ENCODE measurements at places on chromosomes 5 and 9.

DNA sequence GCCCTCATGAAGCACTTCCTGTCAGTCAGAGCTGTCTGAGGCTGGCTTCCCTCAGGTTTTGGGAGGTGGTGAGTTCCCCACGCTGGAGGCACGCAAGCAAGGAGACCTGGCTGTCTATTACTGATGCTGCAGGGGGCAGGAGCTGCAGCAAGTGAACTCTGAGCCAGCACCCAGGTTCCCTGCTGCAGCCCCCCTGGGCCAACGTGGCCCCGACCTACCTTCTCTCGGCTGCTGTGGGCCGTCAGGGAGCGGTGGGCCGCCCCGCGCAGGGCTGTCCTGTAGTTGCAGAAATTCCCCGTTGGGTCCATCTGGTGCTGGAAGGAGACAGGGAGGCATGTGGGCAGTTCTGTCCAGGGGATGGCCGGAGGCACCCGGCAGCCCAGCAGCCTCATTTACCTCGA lies 46.8 kb upstream of the RNF130 start:
- DNase-seq = no peak

- no peak for DNase-seq
These were observed 143.3 kb upstream of the LMX1B start for GRCh38 chr9:126470241-126470993.

DNA sequence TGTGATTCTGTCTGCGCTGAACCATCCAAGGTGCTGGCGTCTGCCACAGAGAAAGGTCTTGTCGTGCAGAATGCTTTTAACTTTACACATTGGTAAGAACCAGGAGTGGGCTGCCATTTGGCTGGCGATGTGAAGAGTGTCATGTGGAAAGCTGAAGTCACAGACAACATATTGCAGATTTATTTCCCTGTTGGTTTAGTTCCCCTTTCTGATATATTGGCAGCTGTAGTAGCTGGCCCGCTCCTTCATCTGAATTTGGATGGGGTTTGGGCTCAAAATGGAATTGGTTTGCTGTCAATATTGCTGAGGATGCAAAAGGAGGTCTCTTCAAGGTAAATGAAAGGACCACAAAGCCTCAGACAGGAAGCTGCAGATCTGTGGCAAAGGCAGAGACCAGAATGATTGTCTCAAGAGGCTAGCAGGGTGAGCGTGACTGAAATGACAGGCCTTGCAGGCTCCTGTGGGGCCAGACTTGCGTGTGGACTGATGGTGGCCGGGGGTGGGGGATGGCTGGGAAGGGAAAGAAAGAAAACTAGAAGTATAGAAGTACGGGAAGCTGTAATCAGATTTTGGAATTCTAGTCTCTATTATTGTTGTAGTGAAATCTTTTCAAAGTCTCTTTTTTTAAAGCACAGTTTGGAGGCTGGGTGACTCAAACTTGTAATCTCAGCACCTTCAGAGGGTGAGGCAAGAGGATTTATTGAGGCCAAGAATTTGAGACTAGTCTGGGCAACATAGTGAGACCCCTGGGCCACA lies 25.1 kb upstream of the CD180 start:
- DNase-seq = no peak

GRCh38 chr5:28808967-28809810 lies 1770.8 kb upstream of the CDH9 start:
- DNase-seq = no peak

- peak; percentile 59 for DNase-seq
These were observed 15.6 kb upstream of the CLK4 start for GRCh38 chr5:178642351-178642909.

DNA sequence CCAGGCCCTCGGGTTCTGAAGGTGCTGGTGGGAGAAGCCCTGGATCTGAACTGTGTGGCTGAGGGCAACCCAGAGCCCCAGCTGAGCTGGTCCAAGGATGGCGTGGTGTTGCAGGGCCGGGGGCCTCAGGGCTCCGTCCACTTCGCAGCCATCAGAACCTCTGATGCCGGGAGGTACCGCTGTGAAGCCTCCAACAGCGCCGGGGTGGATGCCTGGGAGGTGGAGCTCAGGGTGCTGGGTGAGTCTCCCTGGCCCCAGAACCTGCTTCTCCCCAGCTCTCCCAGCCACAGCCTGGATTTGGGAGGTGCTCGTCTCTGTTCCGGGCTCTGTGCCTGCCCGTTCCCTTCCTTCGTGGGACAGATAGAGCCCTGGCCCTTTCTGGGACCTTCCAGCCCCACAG lies 75.6 kb downstream of the HMCN2 start:
- DNase-seq = no peak

- DNase-seq = no peak
These were observed 164.1 kb upstream of the SEMA6A start for GRCh38 chr5:116738615-116739261.

DNA sequence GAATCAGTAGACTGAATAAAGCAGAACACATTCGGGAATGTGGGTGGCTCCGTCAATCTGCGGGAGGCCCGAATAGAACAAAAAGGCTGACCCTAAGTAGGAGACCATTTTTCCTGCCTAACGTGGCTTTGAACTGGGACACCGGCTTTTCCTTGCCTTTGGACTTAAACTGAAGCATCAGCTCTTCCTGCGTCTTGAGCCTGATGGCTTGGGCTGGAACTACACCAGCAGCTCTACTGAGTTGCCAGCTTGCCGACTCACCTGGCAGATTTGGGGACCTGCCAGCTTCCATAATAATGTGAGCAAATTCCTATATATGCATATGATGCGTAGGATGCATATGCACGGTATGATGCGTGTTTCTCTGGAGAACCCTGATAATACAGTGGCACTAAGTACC lies 111.3 kb downstream of the DAPK1 start:
- DNase-seq = no peak

- DNase-seq = no peak
These were observed 47.7 kb downstream of the SH3RF2 start for GRCh38 chr5:145984072-145984471.

GRCh38 chr5:73129143-73129542 lies 8.8 kb downstream of the TMEM171 start:
- no peak for DNase-seq
